Stimulated activated CD4-positive, alpha-beta T cell treated with anti-CD3 and anti-CD28 coated beads, Interleukin-1b, Interleukin-23, amount 100 ng/mL, for 48 hours (primary cell): ENCODE measurements at places on chromosomes 3 and 15.

DNA sequence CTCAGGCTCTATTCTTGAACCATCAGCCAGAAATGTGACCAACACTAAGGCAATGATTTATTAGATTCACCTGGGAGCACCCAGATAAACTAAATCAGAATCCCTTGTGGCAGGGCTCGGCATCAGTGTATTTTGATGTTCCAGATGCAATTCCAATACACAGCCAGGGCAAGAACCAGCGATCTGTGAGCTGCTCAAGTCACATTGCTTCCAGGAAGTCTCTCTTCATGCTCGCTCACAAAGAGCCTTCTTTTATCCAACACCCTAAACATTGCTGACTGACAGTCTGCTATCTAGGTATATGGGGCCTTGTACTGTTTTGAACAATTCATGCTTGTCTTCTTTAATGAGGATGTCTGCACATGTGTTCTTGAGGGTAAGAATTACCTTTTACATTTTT is 40.9 kb upstream of the GOLGA8J start:
- no peak for DNase-seq

DNA sequence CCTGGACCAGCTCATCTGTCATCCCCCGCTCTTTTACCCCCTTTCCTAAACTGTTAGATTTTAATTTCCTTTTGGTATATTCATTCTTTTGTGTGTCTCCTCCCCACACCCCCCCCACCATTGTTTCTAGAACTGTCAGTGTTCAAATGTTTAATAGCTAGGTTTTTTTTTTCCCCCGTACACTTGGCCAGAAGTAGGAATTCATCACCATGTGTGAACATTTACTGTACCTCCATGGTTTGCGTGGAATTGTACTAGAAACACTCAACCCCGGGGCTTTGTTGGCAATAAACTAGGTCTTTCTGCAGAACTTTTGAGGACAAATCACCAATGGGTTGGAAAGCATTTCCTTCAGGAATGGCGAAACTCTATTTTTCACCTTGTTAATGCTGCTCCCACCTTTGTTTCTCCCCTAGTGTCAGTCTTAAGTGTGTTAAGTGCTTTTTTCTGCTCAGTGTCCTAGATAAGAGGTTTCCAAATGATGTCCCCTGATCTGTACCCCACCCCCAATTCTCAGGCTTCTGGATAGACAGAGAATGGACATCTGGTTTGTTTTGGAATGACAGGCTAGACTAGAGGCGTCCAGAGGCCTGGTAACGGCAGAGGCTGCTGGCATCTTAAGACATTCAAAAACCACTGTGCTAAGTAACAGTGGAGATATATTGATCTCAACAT is 76.8 kb downstream of the SMAD3 start:
- no peak for DNase-seq

- no peak for DNase-seq
Measured at GRCh38 chr15:40959331-40960141, 6.3 kb downstream of the CHAC1 start.

DNA sequence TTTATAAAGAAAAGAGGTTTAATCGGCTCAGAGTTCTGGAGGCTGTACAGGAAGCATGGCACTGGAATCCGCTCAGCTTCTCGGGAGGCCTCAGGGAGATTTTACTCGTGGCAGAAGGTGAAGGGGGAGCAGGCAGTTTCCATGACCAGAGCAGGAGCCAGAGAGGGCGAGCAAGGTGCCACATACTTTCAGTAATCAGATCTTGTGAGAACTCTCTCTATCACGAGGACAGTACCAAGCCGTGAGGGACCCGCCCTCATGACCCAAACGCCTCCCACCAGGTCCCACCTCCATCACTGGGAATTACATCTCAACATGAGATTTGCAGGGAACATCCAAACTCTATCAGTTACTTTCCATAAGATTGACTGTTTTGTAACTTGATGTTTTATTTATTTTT is 70.7 kb upstream of the SYN2 start:
- DNase-seq: no peak

DNA sequence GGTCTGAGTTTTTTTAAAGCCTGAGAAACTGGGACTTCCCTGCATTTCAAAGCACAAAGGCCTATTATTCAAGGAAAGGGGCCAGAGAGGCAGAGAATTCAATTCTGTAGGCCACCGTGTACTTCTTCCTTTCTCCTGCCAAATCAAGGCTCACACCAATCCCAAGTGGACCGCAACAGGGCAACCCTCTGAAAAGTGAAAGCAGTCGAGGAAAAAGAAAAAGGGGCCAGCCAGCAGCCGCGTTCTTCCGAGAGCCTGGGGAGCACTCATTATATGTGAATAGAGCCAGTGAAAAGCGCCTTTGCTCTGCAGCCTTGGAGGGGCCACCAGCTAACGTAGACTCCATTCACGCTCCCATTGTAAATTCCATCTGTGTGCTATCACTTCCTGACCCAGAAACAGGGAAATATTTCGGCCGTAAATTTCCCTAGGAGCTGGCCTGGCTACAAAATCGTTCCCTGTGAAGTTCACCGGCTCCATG is 45.9 kb upstream of the THUMPD3 start:
- no peak for DNase-seq

GRCh38 chr3:10234526-10235230 is 13.6 kb upstream of the TATDN2 start:
- DNase-seq: no peak

GRCh38 chr3:113094337-113095221 is 103.8 kb downstream of the GTPBP8 start:
- no peak for DNase-seq

- no peak for DNase-seq
Measured at GRCh38 chr3:134892326-134892725, 97.3 kb downstream of the EPHB1 start.

DNA sequence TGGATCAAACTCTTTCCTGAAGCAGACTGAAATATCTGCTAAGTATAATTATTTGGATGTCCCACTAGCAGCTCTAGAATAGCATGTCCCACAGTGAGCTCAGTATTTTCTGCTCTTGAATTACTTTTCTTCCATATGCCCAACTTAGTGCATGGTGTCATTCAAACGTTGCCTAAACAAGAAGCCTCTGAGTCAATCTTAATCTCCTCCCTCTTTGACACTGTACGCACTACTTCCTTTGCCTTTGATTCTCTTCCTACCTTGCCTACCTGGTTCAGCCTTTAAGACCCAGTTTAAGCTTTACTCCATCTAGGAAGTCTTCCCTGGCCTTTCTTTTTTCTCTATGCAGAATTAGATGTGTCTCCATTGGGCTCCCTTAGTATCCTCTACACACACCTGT is 54.5 kb downstream of the SEC22A start:
- DNase-seq: no peak

DNA sequence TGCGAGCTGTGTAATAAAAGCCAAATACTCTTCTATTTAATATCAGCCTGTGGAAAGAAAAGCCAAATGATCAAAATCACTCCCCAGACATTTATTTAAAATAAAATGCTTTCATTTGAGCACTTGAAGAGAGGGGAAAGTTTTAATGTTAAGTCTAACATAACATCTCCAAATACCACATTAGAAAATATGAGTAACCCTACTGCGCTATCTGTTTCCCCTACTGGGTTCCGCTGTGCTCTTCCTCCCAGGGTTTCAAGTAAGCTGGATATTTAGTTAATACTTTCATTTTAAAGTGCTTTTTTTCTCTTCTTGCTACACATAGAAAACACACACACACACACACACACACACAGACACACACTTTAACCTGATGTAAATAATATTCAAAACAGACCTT is 6.7 kb upstream of the VGLL4 start:
- no peak for DNase-seq

- no peak for DNase-seq
Measured at GRCh38 chr3:140081887-140082286, 146.9 kb downstream of the CLSTN2 start.

DNA sequence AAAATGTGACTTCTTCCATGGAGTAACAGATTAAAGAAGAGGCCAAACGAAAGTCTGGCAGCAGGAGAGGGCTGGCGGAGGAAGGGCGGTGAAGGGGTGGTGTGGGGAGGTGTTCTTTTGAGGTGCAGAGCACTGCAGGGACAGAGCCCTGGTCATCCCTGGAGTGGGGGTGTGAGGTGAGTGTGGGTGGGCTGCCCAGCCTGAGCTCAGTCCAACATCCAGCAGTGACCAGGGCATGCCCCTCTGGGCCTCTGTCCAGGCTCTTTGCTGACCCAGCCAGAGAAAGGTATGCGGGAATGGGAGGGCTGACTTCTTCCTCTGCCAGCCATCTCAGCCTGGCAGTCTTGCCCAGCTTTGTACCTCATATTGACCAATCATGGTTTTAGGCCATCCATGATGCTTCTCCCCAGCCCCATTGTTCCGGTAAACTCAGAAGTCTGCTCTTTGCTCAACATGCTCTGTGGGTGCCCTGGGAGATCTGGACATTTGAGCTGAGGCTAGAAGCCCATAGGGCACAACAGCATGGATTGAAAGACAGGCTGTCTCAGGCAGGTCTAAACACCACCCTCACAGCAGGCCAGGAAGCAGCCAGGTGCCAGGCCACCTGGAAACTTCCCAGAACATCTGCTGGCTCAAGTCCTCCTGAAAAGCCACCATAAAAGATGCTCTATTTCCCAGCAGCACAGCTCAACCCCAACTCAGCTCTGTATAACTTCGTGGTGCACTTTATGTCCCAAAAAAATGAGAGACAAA is 25.9 kb upstream of the CXCR6 start:
- no peak for DNase-seq

- DNase-seq: no peak
Measured at GRCh38 chr15:72774696-72775383, 8.7 kb downstream of the ADPGK start.

DNA sequence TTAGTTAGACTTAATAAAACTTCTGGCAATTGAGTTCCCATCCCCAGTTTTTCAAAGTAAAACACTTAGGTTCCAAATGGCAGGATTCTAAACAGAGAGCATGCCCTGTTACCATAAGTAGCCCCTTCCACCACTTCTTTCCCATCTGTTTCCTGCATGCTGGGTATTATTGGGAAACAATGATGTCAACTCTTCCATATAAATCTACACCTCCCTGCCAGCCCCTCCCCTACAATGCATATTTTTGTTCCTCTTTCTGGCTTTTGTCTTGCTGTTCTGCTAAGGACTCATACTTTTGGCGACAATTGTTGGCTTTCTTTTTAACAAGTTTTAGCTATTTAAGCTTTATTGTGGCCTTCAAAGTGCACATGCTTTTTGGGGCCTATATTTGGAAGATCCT is 11.1 kb downstream of the ARHGAP31 start:
- DNase-seq: no peak

DNA sequence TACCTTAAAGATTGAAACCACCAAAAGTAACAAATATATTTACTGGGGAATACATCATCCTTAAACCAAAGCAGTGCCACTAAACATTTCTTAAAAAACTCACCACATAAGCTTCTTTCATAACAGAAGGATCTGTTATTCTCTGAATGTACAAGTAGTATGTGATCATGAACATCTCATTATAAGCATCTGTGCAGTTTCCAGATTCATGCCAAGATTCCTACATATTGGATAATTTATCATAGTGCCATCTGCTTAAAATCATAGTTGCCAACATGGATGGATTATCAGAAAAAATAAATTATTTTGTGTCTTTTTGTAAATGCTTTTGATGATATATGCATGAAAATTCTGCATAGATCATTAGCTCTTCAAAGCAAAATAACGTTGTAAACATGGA is 21.8 kb upstream of the BCHE start:
- DNase-seq: no peak

- no peak for DNase-seq
Measured at GRCh38 chr15:63909819-63910437, 76.2 kb upstream of the HERC1 start.

- no peak for DNase-seq
Measured at GRCh38 chr3:10708216-10708893, 107.7 kb upstream of the SLC6A11 start.

DNA sequence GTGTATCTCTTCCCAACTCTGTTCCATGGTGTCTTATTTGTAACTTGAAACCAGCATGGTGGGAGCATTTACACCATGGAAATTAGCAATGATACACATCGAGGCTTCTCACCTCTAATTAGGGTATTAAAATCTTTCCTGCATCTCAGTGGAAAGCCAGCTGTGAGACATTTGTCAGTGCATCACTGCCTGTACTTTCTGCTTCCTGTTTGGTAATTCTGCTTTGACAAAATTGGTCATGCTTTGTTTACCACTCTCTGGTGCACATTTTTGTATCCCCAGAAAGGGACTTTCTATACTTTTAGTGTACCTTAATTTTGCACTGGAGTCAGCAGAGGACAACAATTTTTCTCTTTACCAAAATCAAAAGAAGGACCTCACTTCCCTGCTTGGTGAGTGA is 402.1 kb downstream of the PDCD6IP start:
- no peak for DNase-seq

- DNase-seq: no peak
Measured at GRCh38 chr3:23113455-23114171, 89.5 kb upstream of the UBE2E2 start.

DNA sequence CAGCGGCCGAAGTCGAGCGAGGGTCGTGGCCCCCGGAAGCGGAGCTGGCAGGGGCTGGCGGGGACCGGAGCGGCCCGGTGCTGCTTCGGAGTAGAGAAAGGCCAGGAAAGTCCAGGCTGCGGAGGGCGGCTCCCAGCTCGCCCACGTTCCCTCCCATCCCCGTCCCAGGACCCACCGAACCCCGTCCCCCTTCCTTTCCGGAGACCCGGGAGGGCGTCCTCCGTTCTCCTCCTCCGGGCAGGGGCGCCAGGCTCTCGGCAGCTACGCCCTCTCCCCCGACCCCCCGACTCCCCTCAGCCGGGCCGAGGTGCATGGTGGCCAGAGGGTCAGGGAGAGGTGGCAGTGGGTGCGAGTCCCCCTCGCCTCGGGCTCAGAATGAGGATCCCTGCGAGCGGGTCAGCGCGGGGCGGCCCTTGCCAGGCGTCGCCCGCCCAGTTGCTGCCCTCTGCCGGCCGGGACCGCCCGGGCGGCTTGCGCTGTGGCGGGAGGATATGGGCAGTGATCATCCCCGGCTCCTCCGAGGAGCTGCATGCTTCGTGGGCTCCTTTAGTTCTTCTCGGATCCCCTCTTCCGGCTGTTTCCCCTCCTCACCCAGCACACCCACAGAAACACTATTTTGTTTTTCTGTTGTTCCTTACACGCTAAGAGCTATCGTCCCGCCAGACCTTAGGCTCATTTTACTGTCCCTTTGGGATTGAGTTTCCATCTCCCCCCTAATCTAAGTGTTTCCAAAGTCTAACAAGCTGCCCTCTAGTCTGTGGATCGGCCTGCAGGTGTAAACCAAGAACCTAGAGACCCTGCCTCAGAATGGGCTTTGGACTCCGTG is 744 bp upstream of the ALDH1A2 start:
- peak; percentile 34 for DNase-seq

DNA sequence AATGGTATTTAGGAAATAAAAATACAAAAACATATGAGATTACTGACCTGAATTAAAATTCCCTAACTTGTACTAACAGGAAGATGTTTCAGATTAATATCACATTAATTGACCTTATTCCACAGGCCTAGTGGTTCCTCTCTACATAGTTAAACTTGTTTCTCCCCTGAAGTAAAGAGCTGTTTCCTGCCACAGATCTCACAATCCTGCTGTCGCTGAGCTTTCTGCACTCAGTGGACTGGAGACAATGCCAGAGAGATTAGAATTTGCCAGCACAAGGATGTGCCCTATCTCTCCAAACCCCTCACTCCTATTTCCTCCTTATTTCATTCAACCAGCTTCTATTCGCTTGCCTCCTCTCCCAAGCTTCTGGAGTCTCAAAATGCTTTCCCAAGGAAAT is 130.6 kb downstream of the CTNNB1 start:
- no peak for DNase-seq

GRCh38 chr15:93066834-93067648 is 22.0 kb downstream of the RGMA start:
- no peak for DNase-seq
